ENCODE measurements at places on chromosomes 13 and 19.

DNA sequence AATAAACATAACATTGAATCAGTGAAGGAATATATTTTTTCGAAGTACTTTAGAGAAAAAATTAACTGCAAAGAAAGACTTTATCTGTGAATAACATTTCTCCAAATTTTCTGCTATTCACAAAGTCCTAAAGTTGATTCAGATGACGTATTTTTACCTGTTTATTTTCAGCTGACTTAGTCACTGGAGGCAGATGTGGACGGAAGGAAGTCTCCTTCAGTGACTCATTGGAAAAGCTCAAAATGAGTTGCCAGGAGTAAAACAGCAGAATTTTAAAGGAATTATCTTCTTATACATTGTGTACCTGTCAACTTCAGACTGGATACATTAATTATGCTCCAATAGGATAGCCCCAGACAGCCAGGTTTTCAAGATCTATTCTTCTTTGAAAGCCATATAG lies 679.3 kb upstream of the GPC6 start:
- DNase-seq: no peak

DNA sequence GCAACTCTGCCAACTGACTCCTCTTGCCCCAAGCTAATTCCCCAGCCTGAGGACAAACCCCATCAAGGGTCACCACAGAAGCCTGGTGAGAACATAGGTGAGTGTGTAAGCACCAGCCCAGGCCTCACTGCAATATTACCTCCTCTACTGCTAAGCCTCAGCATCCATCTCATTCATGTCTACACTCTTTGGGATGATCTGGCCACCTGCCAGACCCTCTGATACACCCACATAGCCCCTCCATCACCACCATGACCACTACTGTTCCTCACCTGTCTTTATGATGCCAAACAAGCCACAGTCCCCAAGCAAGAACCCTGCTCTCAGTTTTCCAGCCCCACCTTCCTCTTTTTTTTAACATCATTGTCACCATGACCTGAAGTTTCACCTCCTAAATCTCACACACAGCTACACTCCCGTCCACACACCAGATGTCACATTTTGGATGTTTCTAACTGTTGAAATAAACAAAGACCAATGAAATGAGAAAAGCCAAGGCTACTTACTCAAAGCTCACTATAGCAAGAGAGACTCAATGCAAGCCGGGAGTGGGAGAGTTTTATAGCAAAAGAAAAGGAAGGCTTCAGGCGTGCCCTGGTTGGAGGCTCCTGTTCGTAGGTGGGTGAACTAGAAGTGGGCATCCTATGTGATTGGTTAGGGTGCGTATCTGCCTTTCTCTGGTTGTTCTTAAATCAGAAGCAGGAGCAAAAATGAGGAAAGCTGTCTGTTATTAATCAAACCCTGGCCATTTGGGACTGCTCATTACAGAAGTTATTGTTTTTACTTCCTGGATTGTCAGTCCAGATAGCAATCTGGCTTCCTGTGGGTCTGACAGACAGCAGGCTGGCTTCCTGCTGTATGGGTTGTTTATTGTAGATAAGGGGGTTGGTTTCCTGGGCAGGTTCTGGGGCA lies 2.0 kb downstream of the ZNF792 start:
- DNase-seq: no peak

- no peak for DNase-seq
These were observed 18.5 kb downstream of the KCNRG start for GRCh38 chr13:50033725-50034124.

GRCh38 chr13:37616131-37616530 lies 17.6 kb upstream of the POSTN start:
- DNase-seq: no peak

GRCh38 chr13:46682707-46683106 lies 114.3 kb downstream of the ESD start:
- no peak for DNase-seq

All from right forelimb (tissue), 1 donor.